Effector memory CD8-positive, alpha-beta T cell (primary cell): ENCODE measurements at places on chromosomes 2 and 18.

GRCh38 chr2:96526101-96526591, 10.4 kb upstream of the ARID5A start:
- no peak for DNase-seq

- DNase-seq = peak; percentile 63
Measured at GRCh38 chr2:42494355-42495233, 812 bp upstream of the KCNG3 start.

DNA sequence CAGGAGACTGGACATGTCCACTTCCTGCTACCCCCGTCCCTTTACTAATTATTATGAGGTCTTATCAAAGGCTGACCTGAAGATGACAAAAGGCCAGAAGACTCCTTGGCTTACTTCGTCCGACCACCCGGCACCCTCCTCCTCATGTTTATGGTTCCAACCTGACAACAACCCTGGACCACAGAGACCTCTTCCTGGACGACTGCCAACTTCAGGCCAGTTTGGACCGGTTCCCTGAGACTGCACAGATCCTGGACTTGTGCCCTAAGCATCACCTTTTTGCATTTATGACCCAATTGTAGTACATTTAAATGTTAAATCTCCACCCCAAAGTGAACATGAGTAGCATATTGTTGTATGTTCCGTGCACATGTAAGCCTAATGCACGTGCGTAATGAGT, 5.8 kb downstream of the DRC1 start:
- no peak for DNase-seq

GRCh38 chr2:83388804-83389203, 1070.3 kb downstream of the SUCLG1 start:
- no peak for DNase-seq

DNA sequence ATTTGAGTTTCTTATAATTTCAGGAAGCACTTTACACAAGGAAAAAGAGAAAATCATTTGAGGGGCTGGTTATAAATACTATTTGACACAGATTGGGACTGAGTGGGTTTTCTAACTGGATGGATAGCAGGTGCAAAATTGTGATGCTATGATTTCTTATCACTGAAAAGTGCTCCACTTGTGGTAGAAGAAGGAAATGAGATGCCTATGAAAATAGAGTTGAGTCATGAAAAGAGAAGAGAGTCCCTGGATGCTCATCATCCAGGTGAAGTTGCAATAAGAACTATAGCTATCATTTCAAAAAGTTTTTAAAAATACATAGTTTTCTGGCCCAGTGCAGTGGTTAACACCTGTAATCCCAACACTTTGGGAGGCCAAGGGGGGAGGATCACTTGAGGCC, 39.4 kb upstream of the NFE2L2 start:
- no peak for DNase-seq

- DNase-seq = no peak
Measured at GRCh38 chr2:72173640-72174321, 26.1 kb upstream of the CYP26B1 start.

DNA sequence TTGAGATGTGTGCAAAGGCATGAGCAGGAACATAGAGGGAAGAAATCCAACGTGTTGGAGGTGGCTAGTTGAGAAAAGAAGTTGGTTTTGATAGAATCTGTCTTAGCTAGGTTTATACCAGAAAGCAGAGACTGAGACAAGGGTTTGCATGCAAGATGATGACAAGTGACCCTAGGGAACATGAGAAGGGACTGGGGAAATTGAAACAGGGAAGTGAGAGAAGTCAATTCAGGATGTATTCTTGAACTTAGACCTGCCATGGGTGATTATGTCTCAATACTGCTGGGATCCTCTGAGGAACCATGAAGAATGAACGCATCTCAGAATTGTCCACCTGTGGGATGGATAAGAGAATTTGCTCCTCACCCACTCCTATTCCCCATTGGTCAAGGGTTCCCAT, 20.5 kb downstream of the IL36A start:
- DNase-seq = no peak

GRCh38 chr2:235511187-235511661, 17.4 kb downstream of the AGAP1 start:
- no peak for DNase-seq

GRCh38 chr2:24579053-24579803, 88.2 kb downstream of the NCOA1 start:
- no peak for DNase-seq
